ENCODE measurements at places on chromosomes 16 and 17. TPM values are rescaled to one million over a fixed set of nuclear protein-coding genes. Genes with fewer than 3 reads are reported as not detected.

GRCh38 chr17:19284005-19284959, 47.1 kb downstream of the EPN2 start:
- H3K4me3 ChIP-seq = no peak overlapping the region
- H3K36me3 ChIP-seq = peaks cover 5% of the 10 kb centered on the region
- peaks cover 23% of the 10 kb centered on the region for H3K4me1 ChIP-seq

DNA sequence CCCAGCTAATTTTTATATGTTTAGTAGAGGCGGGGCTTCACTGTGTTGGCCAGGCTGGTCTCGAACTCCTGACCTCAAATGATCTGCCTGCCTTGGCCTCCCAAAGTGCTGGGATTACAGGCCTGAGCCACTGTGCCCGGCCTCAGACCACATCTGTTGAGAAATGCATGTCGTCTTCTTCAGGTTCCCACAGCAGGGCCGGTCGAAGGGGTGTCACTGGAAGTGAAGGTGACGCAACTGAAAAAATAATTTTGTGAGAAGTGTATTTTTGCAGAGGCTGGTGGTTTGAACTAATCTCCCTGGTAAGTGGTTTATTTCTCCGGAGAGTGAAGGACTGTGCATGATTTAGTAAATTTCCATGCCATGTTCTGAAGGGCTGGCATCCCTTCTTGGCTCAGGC, 33.4 kb upstream of the IL34 start:
- no peak overlapping the region for H3K4me3 ChIP-seq
- no peaks in the 10 kb centered on the region for H3K4me1 ChIP-seq
- H3K36me3 ChIP-seq = no peaks in the 10 kb centered on the region
- no peak for DNase-seq
- no peaks in the 10 kb centered on the region for H3K27me3 ChIP-seq
- no peak overlapping the region for H3K27ac ChIP-seq

Gene CHD9NB
- total RNA-seq = 1.1 TPM

- no peak overlapping the region for H3K27ac ChIP-seq
- H3K36me3 ChIP-seq = peaks cover 64% of the 10 kb centered on the region
- no peak overlapping the region for H3K4me3 ChIP-seq
- no peaks in the 10 kb centered on the region for H3K4me1 ChIP-seq
- H3K27me3 ChIP-seq = no peaks in the 10 kb centered on the region
Observed at GRCh38 chr17:80286638-80286960, 25.9 kb downstream of the RNF213 start.

DNA sequence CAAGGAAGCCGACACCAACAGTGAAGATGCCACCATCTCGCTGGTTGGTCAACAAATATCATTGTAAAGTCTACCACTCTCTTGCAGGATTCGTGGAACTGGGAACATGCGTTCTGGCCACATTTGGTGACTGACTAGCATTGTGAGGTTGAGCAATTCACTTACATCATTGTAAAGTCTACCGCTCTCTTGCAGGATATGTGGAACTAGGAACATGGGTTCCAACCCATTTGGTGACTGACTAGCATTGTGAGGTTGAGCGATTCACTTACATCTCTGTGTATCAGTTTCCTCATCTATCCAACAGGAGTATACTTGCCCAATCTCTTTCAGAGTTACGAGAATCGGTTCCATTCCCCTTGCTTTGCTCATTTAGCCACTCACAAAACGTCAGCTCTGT, 42.6 kb upstream of the RPH3AL start:
- no peaks in the 10 kb centered on the region for H3K36me3 ChIP-seq
- H3K27me3 ChIP-seq = no peaks in the 10 kb centered on the region
- no peaks in the 10 kb centered on the region for H3K4me1 ChIP-seq
- H3K27ac ChIP-seq = no peak overlapping the region
- no peak overlapping the region for H3K4me3 ChIP-seq

- H3K27me3 ChIP-seq = no peaks in the 10 kb centered on the region
- no peak overlapping the region for H3K4me3 ChIP-seq
- no peak for DNase-seq
- H3K27ac ChIP-seq = no peak overlapping the region
- no peaks in the 10 kb centered on the region for H3K4me1 ChIP-seq
Observed at GRCh38 chr16:47888142-47888541, 267.7 kb downstream of the ABCC12 start.

- no peak overlapping the region for H3K4me3 ChIP-seq
- DNase-seq = no peak
- peaks cover 14% of the 10 kb centered on the region for H3K4me1 ChIP-seq
- H3K27ac ChIP-seq = no peak overlapping the region
Observed at GRCh38 chr17:32523827-32524552, 37.2 kb downstream of the CDK5R1 start.

Gene SLC13A2
- total RNA-seq = 0.87 TPM

Gene TPSAB1
- total RNA-seq = 122 TPM

- no peaks in the 10 kb centered on the region for H3K27me3 ChIP-seq
- no peaks in the 10 kb centered on the region for H3K4me1 ChIP-seq
- no peak for DNase-seq
Observed at GRCh38 chr16:12511708-12512107, 292.0 kb downstream of the CPPED1 start.

DNA sequence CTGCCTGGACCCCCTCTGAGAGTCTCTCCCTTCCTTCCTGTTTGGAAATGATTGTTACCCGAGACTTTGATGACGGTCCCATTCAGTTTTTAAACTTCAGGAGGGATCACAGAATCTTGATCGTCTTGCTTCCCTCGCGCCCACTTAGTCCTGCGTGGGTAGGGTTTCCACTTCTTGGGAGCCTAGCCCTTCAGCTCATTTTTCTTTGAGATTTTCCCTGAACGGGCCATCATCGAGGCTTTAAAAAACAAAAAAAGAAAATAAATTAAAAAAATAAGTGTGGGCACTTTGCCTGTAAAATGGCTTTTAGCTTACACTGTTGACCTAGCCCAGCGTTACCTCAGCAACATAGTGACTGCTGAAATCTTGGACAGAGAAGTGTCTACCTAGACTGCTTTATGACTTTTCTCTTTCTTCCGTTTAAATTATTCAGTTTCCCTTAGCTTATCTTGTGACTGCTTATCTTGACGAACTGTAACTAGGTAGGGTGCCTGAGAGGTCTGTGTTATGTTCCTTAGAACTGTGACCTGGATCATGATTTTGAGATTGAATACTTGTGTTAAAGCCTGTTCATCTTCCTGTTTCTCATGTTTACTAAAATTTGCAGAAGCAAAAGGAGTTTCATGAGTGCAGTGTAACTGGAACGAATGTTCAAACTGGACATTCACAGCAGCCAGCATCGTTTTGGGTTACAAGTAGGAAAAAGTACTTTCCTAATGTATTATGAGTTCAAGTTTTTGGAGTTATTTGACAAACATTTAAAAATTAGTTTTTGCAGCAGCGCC, 874 bp downstream of the WWP2 start:
- no peaks in the 10 kb centered on the region for H3K27me3 ChIP-seq
- H3K27ac ChIP-seq = peak overlapping the region; percentile 95
- H3K4me1 ChIP-seq = peaks cover 18% of the 10 kb centered on the region
- no peak for DNase-seq
- H3K4me3 ChIP-seq = peak overlapping the region; percentile 88

DNA sequence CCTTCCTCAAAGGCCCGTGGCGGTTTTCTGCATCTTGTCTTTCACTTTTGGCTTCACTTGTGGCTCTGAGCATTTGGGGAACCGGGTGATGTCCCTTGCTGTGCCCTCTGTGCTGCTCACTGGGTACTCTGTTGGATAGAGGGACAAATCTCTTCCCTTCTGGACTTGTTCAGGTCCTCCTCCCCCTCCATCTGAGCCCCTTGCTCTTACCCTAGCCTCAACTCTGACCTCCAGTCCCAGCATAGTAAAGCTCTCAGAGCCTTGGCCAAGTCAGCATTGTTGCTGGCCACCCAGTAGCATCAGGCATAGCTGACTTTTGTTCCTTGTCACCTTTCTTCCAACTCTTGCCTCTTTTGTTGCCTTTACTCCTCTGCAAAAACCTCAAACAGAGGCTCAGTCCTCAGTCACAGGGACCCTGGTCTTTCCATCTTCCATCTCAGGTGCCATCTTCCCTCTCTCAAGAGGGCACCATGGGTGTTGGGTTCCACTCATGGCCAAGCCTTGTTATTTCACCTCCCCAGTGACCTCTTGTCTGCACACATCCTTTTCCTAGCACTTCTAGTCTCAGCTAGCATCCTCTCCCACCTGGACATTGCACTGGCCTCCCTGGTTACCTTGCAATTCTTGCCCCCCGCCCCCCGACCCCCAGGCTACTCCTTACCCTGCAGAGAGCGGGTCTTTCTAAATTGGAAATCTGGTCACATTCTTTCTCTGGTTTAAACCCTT, 393 bp upstream of the PSMB10 start:
- H3K27ac ChIP-seq = peak overlapping the region; percentile 89

DNA sequence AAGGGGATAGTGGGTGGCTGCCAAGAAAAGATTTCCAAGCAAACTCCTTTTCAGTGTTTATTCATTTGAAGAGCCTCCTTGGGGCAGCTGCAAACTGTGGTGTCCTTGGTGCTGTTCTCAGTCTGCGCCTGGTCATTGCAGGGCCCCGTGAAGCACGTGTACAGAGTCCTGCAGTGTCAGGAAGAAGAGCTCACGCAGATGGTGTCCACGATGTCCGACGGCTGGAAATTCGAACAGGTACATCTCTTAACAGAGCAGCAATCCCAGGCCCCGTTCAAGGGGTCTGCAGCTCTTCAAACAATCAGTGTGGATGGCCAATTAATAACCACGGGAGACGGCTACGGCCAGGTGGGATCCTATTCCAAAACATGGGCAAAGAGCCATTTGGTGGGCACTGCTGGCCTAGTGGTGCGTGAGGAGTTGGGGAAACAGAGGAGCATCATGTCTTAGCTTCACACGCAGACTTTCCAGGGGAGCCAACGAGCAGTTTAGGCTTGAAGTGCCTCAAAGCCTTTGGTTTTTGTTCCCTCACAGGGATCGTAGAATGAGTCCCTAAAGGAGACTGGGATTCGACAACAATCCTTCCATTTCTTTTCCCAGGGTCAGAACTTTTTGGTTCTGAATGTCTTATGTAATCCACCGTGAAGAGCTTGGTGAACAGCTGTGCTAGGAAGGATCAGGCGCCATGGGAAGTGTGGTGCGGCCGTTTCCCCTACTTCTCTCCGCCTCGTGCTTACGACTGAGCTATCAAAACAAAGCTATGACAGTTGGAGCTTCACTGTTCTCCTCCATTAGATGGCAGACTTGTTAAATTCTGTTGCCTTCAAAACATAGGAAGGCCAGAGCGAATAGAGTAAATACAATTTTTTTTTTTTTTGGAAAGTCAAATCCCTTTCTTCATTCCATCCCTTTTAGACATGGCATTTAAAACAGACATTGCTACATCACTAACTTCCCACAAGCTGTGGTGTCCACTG, 12.6 kb downstream of the KCTD2 start:
- peaks cover 11% of the 10 kb centered on the region for H3K4me1 ChIP-seq
- no peaks in the 10 kb centered on the region for H3K27me3 ChIP-seq
- peak overlapping the region; percentile 55 for H3K27ac ChIP-seq

DNA sequence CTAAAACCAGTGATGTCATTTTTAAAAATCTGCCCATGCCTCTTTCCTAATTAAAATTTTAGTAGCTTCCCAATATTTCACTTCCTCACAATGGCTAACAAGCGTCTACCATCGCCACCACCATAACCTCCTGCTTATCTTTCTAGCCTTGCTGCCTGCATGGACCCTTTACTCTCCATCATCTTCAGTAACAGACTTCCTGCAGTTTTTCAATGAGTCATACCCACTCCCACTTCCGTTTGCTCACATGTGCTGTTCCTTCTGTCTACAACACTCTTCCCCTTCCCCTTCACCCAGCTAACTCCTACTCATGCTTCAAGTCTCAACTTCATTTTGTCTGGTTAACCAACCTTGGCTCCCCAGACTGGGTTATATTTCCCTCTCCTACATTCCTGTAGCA, 12.8 kb upstream of the SKAP1 start:
- no peak overlapping the region for H3K4me3 ChIP-seq
- H3K36me3 ChIP-seq = no peaks in the 10 kb centered on the region
- H3K27ac ChIP-seq = no peak overlapping the region

DNA sequence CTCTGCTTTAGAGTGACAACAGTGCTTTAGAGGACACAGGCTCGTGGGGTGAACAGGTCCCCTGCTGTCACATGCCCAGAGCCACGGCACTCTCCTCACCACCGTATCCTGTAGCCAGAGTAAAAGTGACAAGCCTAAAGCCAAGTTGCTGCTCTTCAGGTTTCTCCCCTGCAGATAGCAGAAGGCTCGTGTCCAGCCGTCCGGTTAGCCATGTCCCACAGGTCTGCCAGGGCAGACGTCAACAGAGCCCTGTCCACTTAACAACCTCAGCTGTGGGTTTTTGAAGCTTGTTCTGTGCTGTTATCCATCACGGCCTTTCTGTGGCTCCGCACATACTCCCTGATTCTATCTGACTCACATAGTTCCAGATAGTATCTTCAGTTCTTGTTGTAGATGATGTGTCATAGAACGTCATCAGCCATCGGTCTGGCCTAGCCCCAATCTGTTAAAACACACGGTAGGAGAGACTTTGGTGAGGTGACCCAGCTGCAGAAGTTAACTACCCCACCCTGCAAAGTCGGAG, 100.7 kb downstream of the SOCS1 start:
- no peak for DNase-seq
- no peak overlapping the region for H3K27ac ChIP-seq
- H3K4me1 ChIP-seq = no peaks in the 10 kb centered on the region

GRCh38 chr16:73192232-73192894, 144.4 kb upstream of the ZFHX3 start:
- no peak overlapping the region for H3K4me3 ChIP-seq
- H3K27ac ChIP-seq = no peak overlapping the region
- H3K27me3 ChIP-seq = no peaks in the 10 kb centered on the region
- no peak for DNase-seq
- no peaks in the 10 kb centered on the region for H3K36me3 ChIP-seq
- H3K4me1 ChIP-seq = no peaks in the 10 kb centered on the region

- H3K27me3 ChIP-seq = no peaks in the 10 kb centered on the region
- peaks cover 6% of the 10 kb centered on the region for H3K36me3 ChIP-seq
- peaks cover 66% of the 10 kb centered on the region for H3K4me1 ChIP-seq
- H3K27ac ChIP-seq = peak overlapping the region; percentile 80
- no peak overlapping the region for H3K4me3 ChIP-seq
Observed at GRCh38 chr17:2172999-2173398, 118.1 kb downstream of the HIC1 start.

- DNase-seq = no peak
- peaks cover 7% of the 10 kb centered on the region for H3K36me3 ChIP-seq
- H3K27me3 ChIP-seq = no peaks in the 10 kb centered on the region
- H3K4me3 ChIP-seq = no peak overlapping the region
Observed at GRCh38 chr17:58358408-58359172, 6.6 kb upstream of the SUPT4H1 start.

DNA sequence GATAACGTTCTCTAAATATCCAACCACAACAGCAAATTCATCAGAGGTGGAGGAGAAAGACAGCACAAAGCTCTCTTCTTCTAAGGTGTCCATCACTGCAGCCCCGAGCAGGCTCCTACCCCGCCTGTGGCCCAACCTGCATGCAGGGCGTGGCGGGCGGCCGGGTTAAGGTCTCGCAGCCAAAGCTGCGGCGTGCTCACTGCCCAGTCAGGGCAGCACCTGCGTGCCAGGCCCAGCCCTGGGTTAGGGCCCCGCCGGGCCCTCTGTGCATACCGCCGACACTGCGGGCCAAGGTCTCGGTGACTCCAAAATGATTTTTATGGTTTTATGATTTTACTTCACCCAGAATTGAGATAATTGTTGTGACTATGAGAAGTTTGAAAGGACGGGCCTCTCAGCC, 57.8 kb downstream of the FOXK2 start:
- no peaks in the 10 kb centered on the region for H3K4me1 ChIP-seq
- DNase-seq = no peak
- H3K36me3 ChIP-seq = peaks cover 44% of the 10 kb centered on the region
- no peak overlapping the region for H3K27ac ChIP-seq

Gene NUPR1
- total RNA-seq = 291 TPM

Measured in upper lobe of right lung (tissue), 1 donor.